Caco-2 (cell line): ENCODE measurements at places on chromosomes 6 and 20. TPM values are rescaled to one million over a fixed set of nuclear protein-coding genes. Genes with fewer than 3 reads are reported as not detected.

DNA sequence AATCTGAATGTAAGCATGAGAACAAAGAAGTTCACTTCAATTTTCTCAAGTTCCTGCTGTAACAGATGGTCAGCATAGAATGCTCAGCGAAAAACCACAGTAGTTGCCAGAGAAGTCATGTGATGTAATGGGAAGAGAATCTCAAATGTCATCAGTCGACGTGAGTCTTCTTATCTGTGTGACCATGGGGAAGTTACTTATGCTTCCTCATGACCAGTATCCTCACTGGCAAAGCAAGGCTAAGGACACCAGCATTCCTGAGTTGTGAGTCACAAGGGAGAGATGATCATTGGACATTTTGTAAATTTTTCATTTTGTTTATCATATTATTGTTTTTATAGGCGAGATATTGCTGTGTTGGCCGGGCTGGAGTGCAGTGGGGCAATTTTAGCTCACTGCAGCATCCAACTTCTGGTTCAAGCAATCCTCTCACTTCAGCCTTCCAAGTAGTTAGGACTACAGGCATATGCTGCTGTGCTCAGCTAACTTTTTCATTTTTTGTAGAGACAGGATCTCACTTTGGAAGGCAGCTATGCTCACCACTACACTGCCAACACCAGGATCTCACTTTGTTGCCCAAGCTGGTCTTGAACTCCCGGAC is 21.9 kb downstream of the SGK1 start:
- DNase-seq, result peak; percentile 37

GRCh38 chr20:4306206-4306605 is 290.8 kb upstream of the RNF24 start:
- DNase-seq, result no peak

GRCh38 chr6:111524735-111525134 is 41.7 kb upstream of the REV3L start:
- DNase-seq, result no peak

SLC17A9 gene
- 64.7 and 77.4 TPM in 2 replicates for total RNA-seq

VGLL2 gene
- not detected in 2 replicates for total RNA-seq

GRCh38 chr6:38549795-38550194 is 89.9 kb downstream of the BTBD9 start:
- no peak for DNase-seq

DNA sequence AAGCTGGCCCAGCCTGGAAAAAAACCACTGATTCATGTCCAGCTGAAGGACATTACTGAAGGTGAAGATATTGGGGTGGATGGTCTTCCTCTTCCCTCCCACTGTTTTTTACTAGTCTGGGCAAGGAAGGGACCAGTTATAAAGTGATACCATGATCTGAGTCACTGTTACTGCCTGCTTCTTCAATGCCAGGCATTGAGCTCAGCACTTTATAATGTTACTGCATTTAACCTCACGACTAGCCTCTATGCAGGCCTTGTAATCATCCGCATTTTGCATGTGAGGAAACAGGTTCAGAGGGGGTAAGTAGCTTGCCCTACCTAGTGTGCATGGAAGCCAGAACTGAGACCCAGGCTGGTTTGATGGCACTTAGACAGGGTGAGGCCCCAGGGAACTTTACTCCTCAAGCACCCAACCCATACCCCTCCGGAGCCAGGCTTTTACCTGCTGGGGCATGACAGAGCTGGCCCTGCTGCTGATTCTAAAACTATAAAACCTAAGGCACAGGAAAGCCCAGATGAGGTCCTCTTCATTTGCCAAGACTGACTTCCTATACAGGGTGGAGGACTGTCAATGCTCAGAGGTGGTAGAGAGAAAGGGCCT is 11.0 kb upstream of the KCNK5 start:
- DNase-seq, result no peak

- no peak for DNase-seq
Measured at GRCh38 chr20:45857882-45858216, 435 bp downstream of the ZSWIM3 start.

GRCh38 chr6:83546636-83547035 is 34.3 kb downstream of the PRSS35 start:
- no peak for DNase-seq

- DNase-seq, result no peak
Measured at GRCh38 chr6:105398859-105399258, 4.0 kb downstream of the PREP start.

IL17F gene
- not detected in 2 replicates for total RNA-seq

CRISP3 gene
- total RNA-seq, result not detected in 2 replicates
